ENCODE measurements at places on chromosomes 4 and X. TPM values are rescaled to one million over a fixed set of nuclear protein-coding genes. Genes with fewer than 3 reads are reported as not detected.

Gene MAGEC1
- not detected for total RNA-seq

Gene ARSJ
- total RNA-seq = 34.6 TPM

Gene PCSK1N
- 3.2 TPM for total RNA-seq

Gene NUDT10
- total RNA-seq = 5.8 TPM

Gene FAM184B
- not detected for total RNA-seq
